NCI-H1048 (cell line): ENCODE measurements at places on chromosomes 2 and 18.

GRCh38 chr2:70516596-70516995 lies 37.0 kb downstream of the TGFA start:
- DNase-seq = no peak

- DNase-seq = no peak
Measured at GRCh38 chr18:371609-371982, 103.7 kb upstream of the THOC1 start.

DNA sequence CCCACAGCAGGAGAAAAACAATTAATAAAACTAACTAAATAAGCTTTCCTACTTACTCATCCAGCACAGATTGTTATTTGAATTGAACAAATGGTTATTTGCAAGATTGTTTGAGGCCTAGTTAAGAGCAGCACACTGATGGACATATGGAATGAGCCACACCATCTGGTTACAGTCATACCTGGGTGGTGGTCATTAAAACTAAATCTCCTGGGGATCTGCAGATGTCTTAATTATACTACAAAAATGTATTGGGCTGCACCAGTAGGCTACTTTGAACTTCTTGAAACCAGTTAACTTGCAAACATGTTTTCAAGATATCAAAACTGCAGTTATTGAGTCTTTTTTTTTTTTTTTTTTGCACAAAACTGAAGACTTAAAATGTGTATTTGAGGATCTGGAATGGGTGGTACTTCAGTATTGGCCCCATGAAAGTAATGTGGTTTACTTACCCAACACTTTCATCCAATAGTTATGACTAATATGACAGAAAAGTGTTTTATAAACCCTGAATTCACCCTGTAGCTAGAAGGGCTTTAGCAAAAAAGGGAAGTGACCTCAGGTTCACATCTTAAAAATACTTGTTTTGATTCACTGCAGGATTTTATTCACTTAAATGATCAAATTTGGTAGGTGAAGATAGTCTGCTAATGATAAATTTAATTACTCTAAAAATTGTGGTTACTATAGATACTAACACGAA lies 10.8 kb downstream of the AGFG1 start:
- DNase-seq = no peak

- DNase-seq = no peak
Measured at GRCh38 chr18:35099911-35100310, 58.7 kb downstream of the MAPRE2 start.

GRCh38 chr18:59752666-59753065 lies 55.4 kb upstream of the CCBE1 start:
- no peak for DNase-seq

- no peak for DNase-seq
Measured at GRCh38 chr18:75230163-75231052, 19.8 kb downstream of the TSHZ1 start.

DNA sequence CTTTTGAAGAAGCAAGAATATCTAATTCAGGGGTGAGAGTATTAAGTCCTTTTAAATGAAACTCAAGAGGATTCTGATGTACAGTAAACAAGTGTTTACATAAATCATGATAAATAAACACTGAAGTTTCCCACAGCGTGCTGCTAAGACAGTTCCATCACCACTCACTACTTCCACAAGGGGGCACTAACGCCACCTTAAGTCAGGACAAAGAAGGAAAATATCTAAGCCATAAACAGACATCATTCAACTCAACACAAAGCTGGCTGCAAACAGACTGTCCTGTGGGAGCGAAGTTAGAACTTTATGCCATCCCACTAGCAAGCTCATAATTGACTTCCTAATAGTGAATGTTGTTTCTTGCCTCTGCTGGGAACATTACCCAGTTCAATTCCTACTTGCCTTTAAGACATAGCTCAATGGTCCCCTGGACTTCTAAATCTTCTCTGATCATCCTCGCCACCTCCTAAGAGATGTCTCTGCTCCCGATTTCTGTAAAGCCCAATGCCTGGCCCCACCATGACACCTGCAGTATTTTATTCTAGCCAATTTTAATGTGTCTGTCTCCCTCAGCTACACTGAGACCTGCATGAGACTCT lies 36.5 kb downstream of the MRPL44 start:
- DNase-seq = no peak

GRCh38 chr2:126756125-126756524 lies 100.2 kb downstream of the GYPC start:
- no peak for DNase-seq
